ENCODE measurements at places on chromosomes 6 and 20.

- no peak for DNase-seq
Measured at GRCh38 chr20:1979106-1979778, 14.6 kb downstream of the PDYN start.

DNA sequence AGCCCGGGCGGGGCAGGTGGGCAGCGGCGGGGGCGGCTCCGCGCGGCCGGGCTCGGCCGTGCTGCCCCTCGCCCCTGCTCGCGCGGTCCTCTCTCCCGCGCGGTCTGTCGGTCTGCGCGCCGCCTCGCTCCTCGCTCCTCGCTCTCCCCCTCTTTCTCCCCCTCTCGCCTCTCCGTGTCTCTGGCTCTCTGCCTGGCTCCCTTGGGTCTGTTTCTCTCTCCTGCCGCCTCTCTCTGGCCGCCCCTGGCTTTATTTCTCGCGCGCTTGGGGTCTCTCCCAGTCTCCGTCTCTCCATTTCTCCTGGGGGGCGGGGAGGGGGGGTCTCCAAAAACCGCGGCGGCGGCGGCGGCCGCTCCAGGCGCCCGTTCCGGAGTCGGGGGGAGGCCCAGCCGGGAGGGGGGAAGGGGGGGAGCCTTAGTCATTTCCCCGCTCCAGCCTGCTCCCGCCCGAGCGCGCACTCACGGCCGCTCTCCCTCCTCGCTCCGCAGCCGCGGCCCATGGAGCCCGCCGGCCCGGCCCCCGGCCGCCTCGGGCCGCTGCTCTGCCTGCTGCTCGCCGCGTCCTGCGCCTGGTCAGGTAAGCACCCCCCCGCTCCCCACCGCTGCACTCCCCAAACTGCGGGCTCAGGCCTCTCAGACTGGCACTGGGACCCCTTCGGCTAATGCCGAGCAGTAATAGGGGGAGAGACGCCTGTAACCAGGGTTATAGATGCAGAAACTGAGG lies at the start of gene SIRPA:
Gene SIRPA, plus strand, starts transcription at position 457 of the 723 bp plus-strand sequence. Its CDS starts 41 bp downstream, at position 498.
- DNase-seq = peak; percentile 22

DNA sequence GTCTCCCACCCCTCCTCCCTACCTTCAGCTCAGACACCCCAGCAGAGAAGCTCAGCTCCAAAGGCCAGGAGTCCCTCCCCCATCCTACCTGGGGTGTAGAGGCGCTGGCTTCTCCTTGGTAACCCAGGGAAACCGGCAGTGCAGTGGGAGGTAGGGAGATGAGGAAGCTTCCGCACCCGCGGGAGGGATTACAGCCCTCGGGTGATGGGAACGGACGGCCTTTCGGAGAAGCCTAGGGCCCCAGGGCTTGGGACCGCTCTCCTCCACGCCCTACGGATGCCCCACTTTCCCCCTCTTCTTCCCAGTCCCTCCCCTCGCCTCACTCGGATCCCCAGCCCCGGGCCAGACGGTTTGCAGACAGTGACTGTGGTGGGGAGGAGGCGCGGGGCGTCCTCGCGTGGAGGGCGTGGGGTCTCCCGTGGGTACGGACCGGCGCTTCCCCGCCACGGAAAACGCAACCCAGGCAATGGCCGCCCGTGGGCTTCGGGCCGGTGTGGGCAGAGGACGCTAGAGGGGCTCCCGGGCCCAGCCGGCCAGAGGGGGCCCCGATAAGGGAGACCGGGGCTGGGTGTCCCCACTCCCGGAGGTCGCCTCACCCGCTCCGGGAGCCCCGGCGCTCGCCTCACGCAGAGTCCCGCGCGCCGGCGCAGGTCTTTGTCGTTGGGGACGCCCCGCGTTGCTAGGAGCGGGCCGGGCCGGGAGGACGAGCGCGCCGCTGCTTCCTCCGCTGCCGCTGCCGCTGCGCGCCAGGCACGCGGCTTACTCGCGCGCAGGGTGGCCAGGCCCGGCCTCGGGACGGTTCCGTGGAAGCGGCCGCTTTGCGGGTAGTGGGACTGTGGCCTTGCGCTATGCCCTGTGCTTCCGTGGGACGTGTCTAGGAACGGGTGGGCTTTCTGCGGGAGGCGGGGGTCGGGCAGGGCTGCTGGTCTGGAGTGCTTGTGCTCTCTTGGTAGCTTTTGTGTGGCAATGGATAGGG lies 15.8 kb downstream of the AARS2 start:
- no peak for DNase-seq

GRCh38 chr6:36277946-36278470 lies 8.1 kb downstream of the PNPLA1 start:
- DNase-seq = no peak

DNA sequence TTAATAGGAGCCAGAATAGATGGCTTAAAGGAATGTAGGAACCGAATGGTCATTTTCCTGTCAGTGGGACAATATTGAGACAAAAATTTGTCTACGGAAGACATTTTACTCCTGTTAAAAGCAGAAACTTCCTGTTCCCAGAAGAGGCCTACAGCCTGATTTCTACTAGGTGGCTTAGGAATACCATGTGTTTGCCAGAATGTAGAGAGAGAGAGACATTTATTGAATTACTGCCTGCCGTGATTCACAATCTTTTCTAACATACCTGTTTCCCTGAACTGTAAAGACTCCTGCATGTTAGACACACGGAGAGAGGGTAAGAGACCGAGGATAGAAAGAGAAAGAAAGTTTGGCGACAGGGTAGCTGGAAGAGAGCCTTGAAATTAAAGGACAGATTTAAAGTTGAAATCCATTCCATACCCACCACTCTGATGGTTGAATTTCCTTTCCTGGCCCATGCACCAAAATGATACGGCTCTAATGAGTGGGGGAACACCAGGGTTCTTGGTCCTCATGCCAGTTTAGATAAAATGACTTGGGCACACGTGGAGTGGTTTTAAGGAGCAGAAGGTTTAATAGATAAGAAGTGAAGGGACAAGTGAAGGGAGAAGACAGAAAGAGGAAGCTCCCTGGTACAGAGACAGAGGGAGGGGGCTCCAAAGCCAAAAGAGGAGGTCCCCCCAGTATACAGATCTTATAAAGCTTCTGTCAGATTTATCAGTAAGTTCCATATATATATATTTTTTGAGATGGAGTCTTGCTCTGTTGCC lies 22.5 kb downstream of the NCOA3 start:
- DNase-seq = no peak

Data from NCI-H226 (cell line).